ENCODE measurements at places on chromosomes 3 and 15. TPM values are rescaled to one million over a fixed set of nuclear protein-coding genes. Genes with fewer than 3 reads are reported as not detected.

The COL6A5 gene
- polyA plus RNA-seq: 0.07 TPM

The NOX5 gene
- 1.5 TPM for polyA plus RNA-seq

The ACTRT3 gene
- 4.2 TPM for polyA plus RNA-seq

The TGM4 gene
- 0.18 TPM for polyA plus RNA-seq

The MUC20 gene
- 32.5 TPM for polyA plus RNA-seq

The GP9 gene
- polyA plus RNA-seq: 0.47 TPM

The GOLGA8R gene
- polyA plus RNA-seq: 10.9 TPM

The TM6SF1 gene
- 3.2 TPM for polyA plus RNA-seq

The MESP1 gene
- polyA plus RNA-seq: 0.52 TPM

DNA sequence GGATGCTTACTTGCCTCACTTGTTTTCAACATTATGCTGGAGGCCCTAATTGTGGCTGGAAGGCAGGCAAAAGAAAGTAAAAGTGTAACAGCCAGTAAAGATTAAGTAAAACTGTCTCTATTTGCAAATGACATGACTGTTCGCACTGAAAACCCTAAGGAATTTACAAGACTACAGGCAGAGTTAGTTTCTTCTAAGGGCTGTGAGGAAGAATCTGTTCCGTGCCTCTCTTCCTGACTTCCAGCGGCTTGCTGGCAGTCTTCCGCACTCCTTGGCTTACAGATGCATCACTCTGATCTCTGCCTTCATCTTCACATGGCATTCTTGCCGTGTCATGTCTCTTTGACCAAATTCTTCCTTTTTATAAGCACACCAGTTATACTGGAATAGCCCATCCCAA is 86.1 kb downstream of the DLG1 start:
- no peak for DNase-seq

DNA sequence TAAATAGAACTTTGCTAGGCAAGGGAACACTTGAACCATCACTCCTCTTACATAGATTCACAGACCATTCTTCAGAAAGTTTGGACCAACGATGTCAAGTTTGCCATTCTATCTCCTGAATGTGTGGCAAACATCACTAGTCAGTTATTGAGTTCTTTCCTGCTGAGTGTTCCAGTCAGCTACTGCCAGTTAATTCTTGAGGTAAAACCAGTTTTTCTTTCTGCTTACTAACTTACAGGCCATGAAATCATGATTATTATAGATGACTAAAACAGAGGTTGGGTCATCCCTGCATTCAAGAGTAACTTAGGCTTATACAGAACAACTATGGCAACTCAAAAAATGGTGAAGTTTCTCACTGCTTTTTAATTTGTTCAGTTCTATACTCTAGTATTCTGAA is 88.2 kb downstream of the AP4E1 start:
- DNase-seq: no peak

GRCh38 chr3:21955406-21955805 is 204.4 kb upstream of the ZNF385D start:
- DNase-seq: no peak

DNA sequence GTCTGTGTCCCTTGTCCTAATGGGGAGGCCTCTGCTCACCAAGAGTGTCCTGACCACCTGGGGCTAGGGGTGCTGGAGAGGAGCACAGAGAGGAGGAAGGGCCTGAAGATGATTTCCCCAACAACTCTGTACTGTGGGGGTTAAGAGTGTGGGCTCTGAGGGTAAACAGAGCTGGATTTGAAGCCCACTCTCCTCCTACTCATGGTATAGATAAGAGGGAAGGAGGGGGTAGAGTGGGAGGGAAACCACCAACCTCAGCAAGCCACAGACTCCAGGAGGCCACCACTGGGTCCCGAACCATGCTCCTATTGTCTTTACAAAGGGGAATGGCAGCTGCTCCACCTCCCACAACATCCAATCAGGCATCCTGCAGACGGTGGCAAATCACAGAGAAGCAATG is 103.6 kb upstream of the RNU6-1 start:
- no peak for DNase-seq

DNA sequence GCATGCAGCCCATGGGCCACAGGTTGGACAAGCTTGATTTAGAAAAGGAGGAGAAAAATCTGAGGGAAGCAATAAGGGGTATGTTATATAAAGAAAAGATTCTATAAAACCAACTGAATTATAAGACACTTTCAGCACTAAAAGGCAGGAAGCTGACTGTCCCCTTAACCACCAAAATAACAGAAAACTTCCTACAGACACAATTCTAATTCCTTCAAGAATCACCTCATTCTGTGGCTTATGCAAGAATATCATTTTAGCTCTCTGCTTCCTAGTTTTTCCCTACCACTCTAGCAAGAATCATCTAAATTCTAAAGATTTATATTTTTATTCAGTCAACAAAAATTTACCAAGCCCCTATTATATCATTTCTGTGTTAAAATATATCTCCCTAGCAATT is 6.3 kb downstream of the STAG1 start:
- DNase-seq: no peak

- no peak for DNase-seq
Measured at GRCh38 chr15:53559364-53560277, 199.8 kb downstream of the WDR72 start.

- DNase-seq: no peak
Measured at GRCh38 chr15:33119273-33119672, 75.2 kb downstream of the FMN1 start.

- peak; percentile 74 for DNase-seq
Measured at GRCh38 chr15:40044717-40045571, 6.0 kb upstream of the SRP14 start.

DNA sequence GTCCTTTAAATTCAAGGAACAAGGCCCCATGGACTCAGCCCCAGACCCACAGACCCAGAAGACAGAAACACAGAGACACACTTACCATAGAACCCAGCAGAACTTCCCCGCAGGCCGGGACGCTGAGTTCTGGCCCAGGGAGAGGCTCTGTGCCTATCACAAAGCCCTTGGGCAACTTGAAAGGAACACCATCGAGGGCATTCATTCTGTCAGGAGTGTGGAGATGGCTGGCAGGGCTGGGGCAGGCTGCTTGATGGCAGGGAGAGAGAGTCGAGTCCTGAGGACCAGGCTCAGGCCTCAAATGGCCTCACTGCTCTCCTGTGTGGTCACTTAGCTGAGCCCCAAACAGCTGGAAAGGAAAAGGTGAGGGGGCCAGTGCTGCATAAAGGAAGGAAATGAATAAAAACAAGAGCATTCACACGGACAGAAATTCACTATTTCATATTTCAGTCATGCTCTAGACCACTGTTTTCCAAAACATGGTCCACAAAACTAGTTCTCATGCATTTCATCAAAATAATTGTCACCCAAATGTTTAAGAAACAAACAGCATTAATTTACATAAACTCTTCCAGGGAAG is 8.9 kb downstream of the UBAP1L start:
- no peak for DNase-seq

- no peak for DNase-seq
Measured at GRCh38 chr3:135103917-135104316, 308.9 kb downstream of the EPHB1 start.

DNA sequence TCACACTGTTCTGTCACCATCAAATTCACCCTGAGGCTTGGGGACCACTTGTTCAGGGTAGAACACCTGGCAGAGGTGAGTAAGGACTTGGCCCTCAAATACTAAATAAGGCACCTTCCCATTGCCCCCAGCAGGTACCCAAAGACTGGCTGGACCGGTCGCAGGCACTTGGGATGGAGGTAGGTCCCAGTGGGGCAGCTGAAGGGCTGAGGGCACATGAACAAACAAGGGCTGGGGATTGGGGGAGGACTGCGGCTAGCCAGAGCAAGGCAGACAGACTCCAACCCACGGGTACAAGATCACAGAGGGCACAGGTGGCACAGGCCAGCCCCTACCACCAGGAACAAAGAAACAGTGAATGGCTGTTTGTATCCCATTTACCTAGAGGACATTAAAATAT is 1.9 kb downstream of the MRPS25 start:
- no peak for DNase-seq

DNA sequence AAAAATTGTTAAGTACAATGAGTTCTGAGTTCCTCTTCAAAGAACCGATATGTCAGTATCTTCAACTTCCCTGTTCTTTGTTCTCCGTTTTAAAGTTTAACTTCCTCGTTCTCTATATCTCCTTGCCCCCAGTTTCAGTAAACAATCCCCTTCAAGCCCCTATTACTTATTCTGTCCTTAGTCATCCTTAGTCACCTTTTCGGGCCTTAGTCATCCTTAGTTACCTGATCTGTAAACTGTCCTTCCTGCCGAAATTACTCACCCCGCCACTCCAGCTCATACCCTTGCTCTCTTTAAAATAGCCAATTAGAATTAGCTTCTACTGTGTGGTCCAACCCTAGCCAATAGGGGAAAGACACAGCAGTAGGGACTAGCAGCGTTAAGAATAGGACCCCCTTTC is 1165.6 kb downstream of the NSUN3 start:
- no peak for DNase-seq

- DNase-seq: peak; percentile 40
Measured at GRCh38 chr3:156174229-156174847, 54.0 kb downstream of the KCNAB1 start.

Data from left kidney (tissue), 8 donors.